ENCODE measurements at places on chromosomes 16 and 17.
A peak's percentile ranks its signal among the peaks of the same experiment; 100 is the strongest.

DNA sequence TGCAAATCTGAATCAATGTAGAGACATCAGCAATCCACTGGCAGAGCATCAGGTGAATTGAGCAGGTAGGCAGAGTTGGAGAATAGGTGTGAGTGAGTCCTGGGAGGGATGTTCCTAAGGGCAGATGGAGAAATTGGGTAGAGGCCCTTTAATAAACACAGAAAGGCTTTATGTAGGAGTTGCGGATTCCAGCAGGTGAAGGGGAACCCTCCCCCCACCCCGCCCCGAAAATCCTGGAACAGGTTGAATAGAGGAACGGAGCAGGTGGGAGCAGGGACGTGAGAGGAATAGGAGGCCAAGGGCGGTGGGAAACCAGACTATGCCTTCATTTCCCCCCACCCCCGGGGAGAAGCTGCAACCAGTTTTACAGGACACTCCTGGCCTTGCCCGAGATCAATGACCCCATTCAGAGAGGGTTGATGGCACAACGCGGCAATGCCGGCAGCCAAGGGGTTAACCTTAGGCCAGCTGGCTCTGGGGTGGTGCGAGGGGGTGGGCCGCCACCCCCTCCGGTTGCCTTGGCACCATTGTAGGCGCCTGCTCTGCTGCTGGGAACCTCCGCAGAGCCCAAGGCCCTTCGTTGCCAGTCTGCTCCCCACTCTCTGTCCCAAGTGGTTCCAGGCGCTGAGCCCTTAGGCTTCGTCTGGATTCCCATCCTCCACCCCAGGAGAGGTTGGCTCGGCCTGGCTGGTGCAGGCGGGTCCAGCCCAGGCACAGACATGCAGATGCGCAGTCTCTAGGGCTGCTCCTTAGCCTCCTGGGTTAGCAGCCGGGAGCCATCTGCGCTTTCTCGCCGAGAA lies 814 bp upstream of the RUNDC3A start:
- no peak for DNase-seq

- no peak for DNase-seq
Observed at GRCh38 chr17:74088934-74089329, 114.5 kb upstream of the RPL38 start.

DNA sequence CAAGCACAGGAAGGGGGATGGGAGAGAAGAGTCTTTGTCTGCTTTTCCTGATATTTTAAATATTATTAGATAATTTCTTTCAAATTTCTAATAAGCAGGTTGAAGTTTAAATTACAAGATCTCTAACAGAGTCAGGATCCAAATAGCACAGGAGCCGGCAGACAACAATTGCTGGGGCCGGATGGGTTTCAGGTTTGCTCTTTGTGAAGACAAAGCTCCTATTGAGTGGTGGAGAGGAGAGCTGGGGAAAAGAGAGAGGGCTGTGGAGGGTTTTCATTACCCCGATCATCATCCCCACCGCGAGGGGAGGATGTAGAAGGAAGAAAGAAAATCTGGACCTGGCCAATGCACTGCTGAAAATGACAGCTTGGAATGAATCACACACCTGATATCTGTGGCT lies 197.3 kb downstream of the SOX9 start:
- no peak for DNase-seq

DNA sequence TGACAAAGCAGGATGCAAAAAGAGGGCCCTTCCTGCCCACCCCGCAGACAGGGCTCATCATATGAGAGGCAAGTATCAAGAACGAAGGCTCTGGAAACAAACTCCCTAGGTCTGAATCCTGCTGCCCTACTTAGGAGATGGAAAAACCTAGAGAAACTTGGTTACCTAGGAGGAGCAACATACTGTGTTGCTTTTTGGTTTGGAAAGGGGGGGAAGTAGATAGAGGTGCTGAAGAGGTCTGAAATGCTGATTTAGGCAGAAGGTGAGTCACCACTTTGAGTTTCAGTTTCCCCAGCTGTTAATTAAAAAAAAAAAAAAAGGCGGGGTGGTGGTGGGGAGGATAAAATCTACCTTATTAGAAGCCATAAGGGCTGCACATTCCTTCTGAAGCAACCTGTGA lies 1.5 kb downstream of the N4BP1 start:
- peak; percentile 52 for DNase-seq

DNA sequence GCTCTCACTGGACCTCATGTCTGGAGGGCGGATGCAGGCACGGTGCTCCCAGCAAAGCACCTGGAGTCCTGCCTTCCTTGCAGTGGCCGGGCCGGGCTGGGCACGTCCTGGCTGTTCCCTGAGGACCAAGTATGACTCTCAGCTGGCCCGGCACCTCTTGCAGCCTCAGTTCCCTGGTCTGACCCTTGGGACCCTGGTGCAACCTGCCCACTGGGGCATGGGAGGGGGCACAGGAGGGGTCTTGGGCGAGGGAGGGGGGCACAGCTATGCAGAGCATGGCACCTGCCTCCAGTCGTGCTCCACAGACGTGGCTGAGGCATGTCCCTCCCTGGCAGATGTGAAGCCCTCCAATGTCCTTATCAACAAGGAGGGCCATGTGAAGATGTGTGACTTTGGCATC lies 19.6 kb downstream of the MAP2K3 start:
- DNase-seq: no peak

DNA sequence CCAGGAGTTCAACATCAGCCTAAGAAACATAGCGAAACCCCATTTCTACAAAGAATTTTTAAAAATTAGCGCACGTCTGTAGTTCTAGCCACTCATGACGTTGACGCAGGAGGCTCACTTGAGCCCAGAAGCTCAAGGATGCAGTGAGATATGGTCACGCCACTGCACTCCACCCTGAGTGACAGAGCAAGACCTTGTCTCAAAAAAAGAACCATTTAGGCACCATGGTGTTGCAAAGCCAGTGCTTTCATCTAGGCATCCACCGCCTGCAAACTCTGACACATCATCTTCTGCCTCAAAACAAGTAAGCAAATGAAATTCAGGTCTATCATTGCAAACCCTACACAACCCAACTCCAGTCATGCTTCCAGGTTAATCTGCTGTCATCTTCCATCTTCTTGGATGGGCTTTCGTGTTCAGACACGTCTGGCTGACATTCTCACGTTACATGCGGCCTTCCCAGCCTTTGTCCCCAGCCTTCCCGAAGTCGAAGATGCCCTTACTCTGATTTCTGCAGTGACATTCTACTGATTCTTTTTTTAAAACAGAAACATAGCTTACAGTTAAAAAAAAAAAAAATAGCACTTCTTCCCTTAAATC lies 8.9 kb downstream of the ANKRD11 start:
- peak; percentile 39 for DNase-seq

DNA sequence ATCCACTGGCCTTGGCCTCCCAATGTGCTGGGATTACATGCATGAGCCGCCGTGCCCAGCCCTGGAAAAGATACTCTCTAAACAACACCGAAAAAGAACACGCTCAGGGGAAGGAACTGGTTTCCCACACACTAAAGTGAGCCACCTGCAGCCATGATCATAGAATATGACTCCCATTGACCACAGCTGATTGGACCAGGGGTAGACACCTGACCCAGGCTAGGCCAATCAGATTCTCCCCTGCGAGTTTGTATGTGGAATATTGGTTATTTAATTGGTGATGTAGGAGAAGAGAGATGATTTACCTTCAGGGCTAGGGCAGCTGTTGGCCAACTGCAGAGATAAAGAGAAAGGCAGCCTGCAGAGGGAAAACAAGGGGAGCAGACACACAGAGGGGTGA lies 9.0 kb upstream of the GGA2 start:
- peak; percentile 65 for DNase-seq

Data from Karpas-422 (cell line).